ENCODE measurements at places on chromosomes 2 and 18.

GRCh38 chr2:27754831-27755230 lies 16.7 kb upstream of the MRPL33 start:
- no peak for DNase-seq

GRCh38 chr2:217802876-217803652 lies 199.7 kb downstream of the TNS1 start:
- no peak for DNase-seq

DNA sequence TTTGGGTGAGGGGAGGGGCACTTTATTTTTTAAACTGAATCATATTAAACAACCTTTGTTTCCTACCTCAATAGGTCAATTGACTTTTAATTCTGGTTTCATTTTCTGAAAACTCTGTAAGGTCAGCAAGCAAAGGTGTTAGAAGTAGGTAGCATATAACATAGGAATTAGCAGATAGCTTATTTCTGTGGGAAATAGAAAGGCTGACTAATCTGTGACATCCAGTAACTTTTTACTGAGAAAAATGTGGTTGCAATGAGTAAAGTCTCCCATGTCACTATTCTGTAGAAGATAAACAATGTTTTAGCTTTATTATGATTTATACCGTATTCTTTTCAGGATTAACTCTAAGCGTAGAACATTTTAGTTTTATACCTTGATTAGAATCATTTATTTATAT lies 240.4 kb downstream of the PLCL1 start:
- DNase-seq, result no peak

DNA sequence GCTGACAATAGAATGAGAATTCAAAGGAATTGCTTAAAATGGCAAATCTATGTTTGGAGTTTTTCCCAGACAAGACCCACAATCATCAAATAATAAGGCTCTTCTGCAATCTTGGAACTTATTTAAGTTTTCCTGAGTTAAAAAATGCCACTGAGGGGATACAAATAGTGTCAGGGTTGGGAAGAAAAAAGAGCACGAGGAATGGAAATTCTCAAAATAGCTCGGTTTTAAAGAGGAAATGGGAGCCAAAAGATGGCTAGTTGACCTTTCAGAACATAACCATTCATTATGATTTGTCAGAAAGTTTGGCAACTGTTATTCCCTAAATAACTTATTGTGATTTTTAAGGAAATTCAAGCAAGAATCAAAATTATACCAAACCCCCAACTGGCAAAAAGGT lies 127.7 kb downstream of the RAPGEF4 start:
- no peak for DNase-seq

GRCh38 chr2:158826965-158827364 lies 31.8 kb downstream of the DAPL1 start:
- no peak for DNase-seq

Measured in retina (tissue), 1 donor.